Activated naive CD8-positive, alpha-beta T cell treated with anti-CD3 and anti-CD28 coated beads, Interleukin-2, amount 10 ng/mL, durations not matched to agents 7 days and 5 days (primary cell): ENCODE measurements at places on chromosomes 12 and 14. TPM values are rescaled to one million over a fixed set of nuclear protein-coding genes. Genes with fewer than 3 reads are reported as not detected.
A peak's percentile ranks its signal among the peaks of the same experiment; 100 is the strongest.

Gene DAAM1
- total RNA-seq: 20.4 TPM

Gene TEAD4
- not detected for total RNA-seq

- H3K4me1 ChIP-seq: peaks cover 5% of the 10 kb centered on the region
- H3K27me3 ChIP-seq: peaks cover 25% of the 10 kb centered on the region
- no peak for DNase-seq
- H3K27ac ChIP-seq: no peak overlapping the region
Measured at GRCh38 chr14:30551460-30551859, 7.5 kb upstream of the G2E3 start.

Gene AACS
- 25.4 TPM for total RNA-seq

Gene LPAR5
- 20.9 TPM for total RNA-seq

GRCh38 chr12:89314060-89314761 is 38.1 kb downstream of the DUSP6 start:
- no peaks in the 10 kb centered on the region for H3K36me3 ChIP-seq
- H3K27ac ChIP-seq: no peak overlapping the region
- H3K4me3 ChIP-seq: no peak overlapping the region
- H3K27me3 ChIP-seq: no peaks in the 10 kb centered on the region

DNA sequence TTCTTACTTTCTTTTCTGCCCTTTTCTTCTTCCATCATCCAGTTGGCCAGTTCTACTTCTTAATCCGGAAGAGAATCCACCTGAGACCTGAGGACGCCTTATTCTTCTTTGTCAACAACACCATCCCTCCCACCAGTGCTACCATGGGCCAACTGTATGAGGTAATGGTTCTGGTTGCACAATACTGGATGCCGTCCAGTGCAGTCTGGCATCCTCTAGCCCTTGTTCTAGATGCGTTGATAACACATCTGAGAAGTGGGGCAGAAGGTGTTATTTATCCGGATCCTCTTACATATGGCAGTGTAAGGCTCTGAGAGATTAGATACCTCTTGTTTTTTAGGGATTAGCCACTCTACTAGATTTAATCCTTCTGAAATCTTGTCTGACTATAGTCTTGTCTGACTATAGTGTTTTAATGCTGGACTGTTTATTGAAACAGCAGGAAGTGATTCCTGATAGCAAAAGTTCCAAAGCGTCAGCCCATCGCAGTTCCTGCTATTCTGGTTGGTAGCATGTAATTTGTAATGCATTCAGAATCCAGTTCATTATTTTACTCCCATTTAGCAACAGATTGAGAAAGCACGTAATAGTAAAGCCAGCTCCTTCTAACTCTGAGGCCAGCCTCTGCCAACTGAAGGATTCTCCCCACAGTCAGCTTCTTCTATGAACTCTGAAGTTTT is 7.9 kb downstream of the GABARAPL1 start:
- peaks cover 54% of the 10 kb centered on the region for H3K36me3 ChIP-seq
- peaks cover 9% of the 10 kb centered on the region for H3K4me1 ChIP-seq
- no peak overlapping the region for H3K4me3 ChIP-seq
- no peak overlapping the region for H3K27ac ChIP-seq

Gene SRRM4
- not detected for total RNA-seq

Gene LRRC9
- not detected for total RNA-seq

GRCh38 chr14:72904840-72905561 is 11.1 kb upstream of the DPF3 start:
- no peak overlapping the region for H3K4me3 ChIP-seq
- H3K27ac ChIP-seq: no peak overlapping the region
- H3K4me1 ChIP-seq: peaks cover 14% of the 10 kb centered on the region
- H3K27me3 ChIP-seq: peaks cover 33% of the 10 kb centered on the region
- no peaks in the 10 kb centered on the region for H3K36me3 ChIP-seq
- DNase-seq: no peak

- peaks cover 7% of the 10 kb centered on the region for H3K4me1 ChIP-seq
- no peak overlapping the region for H3K4me3 ChIP-seq
- H3K27ac ChIP-seq: no peak overlapping the region
- H3K27me3 ChIP-seq: peaks cover 5% of the 10 kb centered on the region
Measured at GRCh38 chr12:7645395-7646177, 20.1 kb downstream of the APOBEC1 start.

GRCh38 chr12:81330480-81330879 is 252.6 kb downstream of the ACSS3 start:
- no peak overlapping the region for H3K4me3 ChIP-seq
- H3K4me1 ChIP-seq: no peaks in the 10 kb centered on the region
- H3K27ac ChIP-seq: no peak overlapping the region
- DNase-seq: no peak

- no peaks in the 10 kb centered on the region for H3K4me1 ChIP-seq
- H3K27ac ChIP-seq: no peak overlapping the region
- no peaks in the 10 kb centered on the region for H3K27me3 ChIP-seq
- DNase-seq: no peak
- no peak overlapping the region for H3K4me3 ChIP-seq
- H3K36me3 ChIP-seq: no peaks in the 10 kb centered on the region
Measured at GRCh38 chr14:26286081-26286912, 311.5 kb downstream of the NOVA1 start.

DNA sequence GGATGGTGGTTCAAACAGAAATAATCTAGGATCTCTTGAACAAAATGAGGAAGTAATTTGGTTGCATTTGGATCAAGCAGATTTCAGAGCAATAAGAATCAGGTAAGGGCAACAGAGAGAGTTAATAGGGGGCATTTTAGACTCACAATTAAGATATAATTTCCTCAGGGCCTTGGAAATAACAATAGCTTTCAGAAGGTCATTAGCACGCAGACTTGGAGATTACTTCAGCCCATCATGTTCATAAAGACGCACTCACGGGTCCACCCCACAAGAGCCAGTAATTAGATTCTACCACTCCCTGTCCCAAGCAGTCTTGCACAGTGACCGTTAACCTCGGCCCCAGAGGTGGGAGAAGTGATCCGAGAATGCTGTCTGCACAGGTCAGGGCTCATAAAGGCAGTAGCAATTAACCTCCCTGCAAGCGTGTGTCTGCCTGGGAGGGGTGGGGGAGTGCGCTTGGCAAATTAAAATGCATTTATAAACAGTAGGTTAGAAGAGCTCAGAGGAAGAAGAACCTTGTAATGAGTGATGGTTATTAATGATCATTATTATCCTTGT is 125.7 kb upstream of the CCDC196 start:
- no peaks in the 10 kb centered on the region for H3K36me3 ChIP-seq
- H3K27ac ChIP-seq: no peak overlapping the region
- DNase-seq: no peak
- H3K4me1 ChIP-seq: no peaks in the 10 kb centered on the region

Gene MBIP
- total RNA-seq: 21.1 TPM

Gene CCDC38
- total RNA-seq: 0.19 TPM

Gene BBOF1
- total RNA-seq: 2.9 TPM

DNA sequence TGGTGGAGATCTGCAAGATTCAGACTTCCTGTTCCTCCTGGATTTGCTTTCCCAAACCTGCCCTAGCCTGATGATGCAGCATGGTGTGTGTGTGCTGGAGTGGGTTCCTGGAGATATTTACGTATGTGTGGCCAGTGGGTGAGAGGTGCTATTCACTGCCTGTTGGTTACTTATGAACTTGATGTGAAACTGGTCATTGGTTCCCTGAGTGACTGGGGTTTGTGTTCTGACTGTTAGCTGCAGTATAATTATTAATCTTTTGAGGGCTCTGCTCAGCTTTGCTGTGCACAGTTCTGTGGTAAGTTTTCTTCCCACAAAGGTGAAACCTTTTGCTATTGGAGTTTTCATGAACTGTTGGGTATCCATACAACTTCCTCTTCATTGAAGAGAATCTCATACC is 541.8 kb upstream of the FBXO33 start:
- DNase-seq: no peak
- no peaks in the 10 kb centered on the region for H3K27me3 ChIP-seq
- H3K36me3 ChIP-seq: no peaks in the 10 kb centered on the region

Gene TGM1
- total RNA-seq: 5.7 TPM

Gene HOXC12
- total RNA-seq: not detected

Gene ACADS
- total RNA-seq: 22.0 TPM

GRCh38 chr12:114668151-114668885 is 15.7 kb downstream of the TBX3 start:
- peaks cover 8% of the 10 kb centered on the region for H3K4me1 ChIP-seq
- H3K27me3 ChIP-seq: peaks cover 82% of the 10 kb centered on the region
- no peaks in the 10 kb centered on the region for H3K36me3 ChIP-seq
- H3K27ac ChIP-seq: no peak overlapping the region
- no peak overlapping the region for H3K4me3 ChIP-seq
- DNase-seq: peak; percentile 33

DNA sequence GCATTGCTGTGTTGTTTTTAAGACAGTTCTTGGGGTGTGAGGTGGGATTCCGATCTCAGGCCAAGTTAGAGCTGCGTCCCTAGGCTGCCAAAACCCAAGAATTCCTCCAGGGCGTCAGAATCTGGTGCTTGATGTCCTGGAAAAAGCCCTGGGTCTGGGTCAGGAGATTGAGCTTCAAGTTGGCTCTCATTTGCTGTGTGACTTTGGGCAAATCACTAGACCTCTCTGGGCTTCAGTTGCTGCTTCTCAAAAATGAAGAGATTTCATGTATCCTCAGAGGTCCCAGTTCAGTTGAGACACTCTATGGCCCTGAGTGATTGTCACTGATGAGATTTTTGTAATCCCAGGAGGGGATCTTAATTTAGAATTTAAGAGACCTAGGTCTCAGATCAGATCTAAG is 1.9 kb downstream of the WSCD2 start:
- peaks cover 1% of the 10 kb centered on the region for H3K4me1 ChIP-seq
- no peak for DNase-seq
- peaks cover 50% of the 10 kb centered on the region for H3K27me3 ChIP-seq

DNA sequence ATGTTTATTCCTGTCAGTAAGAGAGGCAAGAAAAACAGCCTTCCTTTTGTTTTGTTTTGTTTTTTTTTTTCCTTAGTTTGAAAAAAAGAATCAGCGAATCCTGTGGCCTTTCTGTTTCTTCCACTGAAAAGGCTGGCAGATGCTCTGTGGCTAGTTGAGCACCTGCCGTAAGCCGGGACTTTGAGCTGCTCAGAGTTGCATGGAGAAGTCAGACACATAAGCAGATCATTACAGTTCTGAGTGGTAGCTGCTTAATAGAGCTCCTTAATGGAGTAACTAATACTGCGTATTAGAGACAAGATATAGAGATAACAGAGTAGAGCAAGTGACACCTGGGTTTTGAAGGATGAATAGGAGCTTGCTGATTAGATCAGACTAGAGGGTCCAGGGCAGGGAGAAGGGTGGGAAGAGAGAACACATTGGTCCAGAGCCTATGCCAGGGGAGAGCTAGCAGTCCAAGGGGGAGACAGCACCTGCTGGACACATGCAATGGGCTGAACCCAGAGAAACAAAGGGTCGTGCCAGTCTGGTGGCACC is 129.4 kb downstream of the TSPAN9 start:
- no peak for DNase-seq
- no peak overlapping the region for H3K4me3 ChIP-seq
- peaks cover 21% of the 10 kb centered on the region for H3K27me3 ChIP-seq

- no peak within 1 kb of the TSS for H3K27ac ChIP-seq
- peaks cover 16% of the 10 kb centered on the region for H3K4me1 ChIP-seq
- no peak within 1 kb of the TSS for H3K4me3 ChIP-seq
- peaks cover 43% of the 10 kb centered on the region for H3K27me3 ChIP-seq
- peak; percentile 16 for DNase-seq
- no peaks in the 10 kb centered on the region for H3K36me3 ChIP-seq
Measured at GRCh38 chr14:23578560-23579310, at the start of gene JPH4. Gene JPH4 (minus strand): TSS chr14:23578790. CDS start chr14:23577453, 1,337 bp downstream.

Gene PTCSC3
- not detected for total RNA-seq

Gene TEX52
- total RNA-seq: not detected

GRCh38 chr12:79707830-79708229 is 17.1 kb upstream of the PAWR start:
- no peaks in the 10 kb centered on the region for H3K36me3 ChIP-seq
- no peaks in the 10 kb centered on the region for H3K4me1 ChIP-seq
- no peak overlapping the region for H3K4me3 ChIP-seq
- no peak overlapping the region for H3K27ac ChIP-seq
- H3K27me3 ChIP-seq: peaks cover 14% of the 10 kb centered on the region

DNA sequence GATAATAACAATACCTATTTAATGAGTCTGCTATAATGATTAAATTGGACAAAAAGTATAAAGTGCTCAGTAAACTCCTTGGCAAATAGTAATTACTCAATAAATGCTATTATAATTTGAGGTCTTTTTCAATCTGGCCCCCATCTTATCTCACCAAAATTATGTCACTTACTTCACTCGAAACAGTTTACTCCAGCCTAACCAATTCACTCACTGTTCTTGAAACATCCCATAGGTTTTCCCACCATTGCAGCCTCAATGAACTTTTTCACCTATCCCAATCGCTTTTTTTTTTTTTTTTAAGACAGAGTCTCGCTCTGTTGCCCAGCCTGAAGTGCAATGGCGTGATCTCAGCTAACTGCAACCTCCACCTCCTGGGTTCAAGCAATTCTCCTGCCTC is 17.5 kb upstream of the PRKAG1 start:
- H3K36me3 ChIP-seq: peaks cover 12% of the 10 kb centered on the region
- H3K4me3 ChIP-seq: no peak overlapping the region
- DNase-seq: no peak
- H3K27me3 ChIP-seq: no peaks in the 10 kb centered on the region

DNA sequence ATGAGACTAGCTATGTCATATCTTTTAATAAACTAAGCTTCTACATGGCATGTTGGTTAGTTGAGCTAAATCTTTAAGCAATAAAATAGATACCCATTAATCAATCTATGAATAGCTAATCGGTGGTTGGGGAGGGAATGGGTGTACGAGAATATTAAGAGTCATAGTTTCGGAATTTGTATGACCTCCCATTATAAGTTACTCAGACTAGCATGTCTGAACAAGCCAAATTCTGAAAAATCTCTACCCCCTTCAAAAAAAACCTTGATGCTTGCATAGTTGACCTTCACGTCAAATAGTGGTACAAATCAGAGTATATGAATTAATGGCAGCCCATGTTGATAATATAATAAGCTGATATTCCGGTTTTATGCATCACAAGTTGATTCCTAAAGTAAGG is 60.0 kb downstream of the PLEKHG7 start:
- H3K4me1 ChIP-seq: no peaks in the 10 kb centered on the region
- H3K27ac ChIP-seq: no peak overlapping the region
- no peak for DNase-seq
- H3K27me3 ChIP-seq: peaks cover 13% of the 10 kb centered on the region
- H3K4me3 ChIP-seq: no peak overlapping the region

Gene TMEM179
- total RNA-seq: not detected

DNA sequence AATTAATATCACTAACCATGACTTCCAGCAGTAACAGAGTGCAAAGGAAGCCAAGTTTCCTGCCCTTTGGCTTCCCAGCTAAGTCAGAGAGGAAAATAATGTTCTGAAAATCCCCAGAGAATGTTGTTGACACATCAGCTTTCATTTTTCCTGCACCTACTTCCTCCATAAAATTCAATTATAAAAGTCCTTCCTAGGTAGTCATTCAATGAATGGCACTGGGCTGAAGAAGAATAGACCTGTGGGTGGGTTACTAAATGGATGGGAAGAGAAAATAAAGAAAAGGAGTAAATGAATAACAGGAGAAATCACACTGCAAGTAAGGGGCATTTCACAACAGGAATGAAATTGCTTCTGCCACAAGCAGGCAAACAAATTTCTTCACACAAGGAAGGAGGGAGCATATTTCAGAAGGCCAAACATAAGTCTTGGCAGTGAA is 73.2 kb upstream of the MDM1 start:
- no peak for DNase-seq
- H3K4me3 ChIP-seq: no peak overlapping the region
- peaks cover 13% of the 10 kb centered on the region for H3K4me1 ChIP-seq
- H3K27me3 ChIP-seq: peaks cover 4% of the 10 kb centered on the region
- no peaks in the 10 kb centered on the region for H3K36me3 ChIP-seq
